ENCODE measurements at places on chromosomes 16 and 17. TPM values are rescaled to one million over a fixed set of nuclear protein-coding genes. Genes with fewer than 3 reads are reported as not detected.

EVI2A gene
- total RNA-seq: not detected

PYY gene
- total RNA-seq: not detected

SEZ6 gene
- total RNA-seq: not detected

TMEM186 gene
- 13.6 TPM for total RNA-seq

MYH11 gene
- total RNA-seq: 0.13 TPM

KRT14 gene
- total RNA-seq: 0.34 TPM

Measured in A549 treated with CORT108297 at 1 μM for 4 hours (cell line).